Right ventricle myocardium inferior (tissue), 1 donor: ENCODE measurements at places on chromosomes 11 and 22. TPM values are rescaled to one million over a fixed set of nuclear protein-coding genes. Genes with fewer than 3 reads are reported as not detected.

The MYO7A gene
- total RNA-seq, result 7.0 TPM

The SMTNL1 gene
- not detected for total RNA-seq

DNA sequence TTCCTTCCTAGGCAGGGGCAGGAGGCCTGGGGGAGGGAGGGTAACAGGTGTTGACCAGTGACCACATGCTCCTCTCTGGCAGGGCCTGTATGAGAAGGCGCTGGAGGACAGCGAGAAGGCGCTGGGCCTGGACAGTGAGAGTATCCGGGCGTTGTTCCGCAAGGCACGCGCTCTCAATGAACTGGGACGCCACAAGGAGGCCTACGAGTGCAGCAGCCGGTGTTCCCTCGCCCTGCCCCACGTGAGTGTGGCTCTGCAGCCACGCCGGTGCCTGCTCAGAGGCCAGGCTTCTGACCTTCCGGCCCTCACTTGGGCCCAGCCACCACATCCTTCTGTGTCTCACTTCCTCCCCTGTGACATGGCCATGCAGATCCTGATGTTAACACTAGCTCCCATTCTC lies 25.8 kb downstream of the ZC3H7B start:
- DNase-seq, result no peak

DNA sequence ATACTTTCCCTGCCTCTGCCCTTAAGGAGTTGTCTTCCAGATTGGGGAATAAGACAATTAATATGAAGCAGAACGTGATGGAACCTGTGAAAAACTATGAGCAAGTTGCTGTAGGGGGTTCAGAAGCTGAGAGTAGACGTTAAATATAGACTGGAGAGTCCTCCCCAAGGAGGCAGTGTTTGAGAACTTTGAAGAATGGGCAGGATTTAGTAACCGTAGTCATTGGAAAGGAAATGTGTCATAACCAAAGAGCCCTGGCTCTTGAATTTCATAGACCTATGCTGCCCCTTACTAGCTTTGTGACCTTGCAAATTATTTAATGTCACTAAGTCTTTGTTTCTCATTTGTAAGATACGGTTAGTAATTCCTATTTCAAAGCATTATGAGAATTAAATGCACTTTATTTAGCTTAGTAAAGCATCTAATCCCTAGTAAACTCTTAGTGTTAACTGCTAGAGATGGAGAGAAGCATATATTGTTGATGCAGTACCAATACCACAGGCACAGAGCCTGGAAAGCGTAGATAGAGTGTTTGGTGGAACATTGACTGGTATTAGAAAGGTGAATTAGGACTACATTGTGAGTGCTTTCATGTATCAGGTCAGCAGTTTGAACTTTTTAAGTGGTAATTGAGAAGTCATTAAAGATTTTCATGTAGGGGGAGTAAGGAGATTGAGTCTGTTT lies 54.1 kb downstream of the MCAM start:
- DNase-seq, result no peak

DNA sequence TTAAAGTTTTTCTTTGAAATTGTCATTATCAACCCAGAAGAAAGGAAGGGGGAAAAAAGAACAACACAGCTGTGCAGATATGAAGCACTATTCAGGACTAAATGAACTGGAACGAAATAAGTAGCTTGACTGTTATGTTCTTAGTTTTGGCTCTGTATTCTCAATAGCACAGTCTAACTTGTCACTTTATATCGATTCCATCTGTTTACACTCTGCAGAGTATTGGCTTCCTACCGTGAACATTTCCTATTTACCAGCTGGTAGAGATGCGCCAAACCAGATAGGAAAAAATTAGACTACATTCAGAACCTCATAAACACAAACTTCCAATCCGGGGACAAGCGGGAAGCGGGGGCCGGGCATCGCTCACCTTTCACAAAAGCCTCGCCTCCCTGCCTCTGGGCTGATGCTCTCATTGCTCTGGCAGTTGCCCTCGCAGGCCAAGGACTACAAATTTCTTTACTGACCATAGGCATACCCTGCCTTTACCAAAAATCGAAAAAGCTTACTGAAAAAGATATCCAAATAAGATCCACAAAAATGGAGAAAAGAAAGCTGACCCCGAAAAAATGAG lies 66.2 kb downstream of the EFCAB6 start:
- DNase-seq, result no peak

GRCh38 chr22:34877506-34877905 lies 188.5 kb upstream of the ISX start:
- no peak for DNase-seq

- no peak for DNase-seq
Observed at GRCh38 chr22:22710719-22711531, 66.5 kb downstream of the GGTLC2 start.

The MUC2 gene
- total RNA-seq, result not detected
